ENCODE measurements at places on chromosomes 5 and 9.

DNA sequence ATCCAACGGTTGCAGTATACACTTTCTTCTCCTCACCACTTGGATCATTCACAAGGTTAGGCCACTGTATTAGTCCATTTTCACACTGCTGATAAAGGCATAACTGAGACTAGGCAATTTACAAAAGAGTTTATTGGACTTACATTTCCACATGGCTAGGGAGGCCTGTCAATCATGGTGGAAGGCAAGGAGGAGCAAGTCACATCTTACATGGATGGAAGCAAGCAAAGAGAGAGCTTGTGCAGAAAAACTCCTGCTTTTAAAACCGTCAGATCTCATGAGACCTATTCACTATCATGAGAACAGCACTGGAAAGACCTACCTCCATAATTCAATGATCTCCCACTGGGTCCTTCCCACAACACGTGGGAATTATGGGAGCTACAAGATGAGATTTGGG lies 81.8 kb upstream of the DAP start:
- DNase-seq: no peak

GRCh38 chr9:110777196-110777875 lies 108.7 kb downstream of the MUSK start:
- DNase-seq: no peak

DNA sequence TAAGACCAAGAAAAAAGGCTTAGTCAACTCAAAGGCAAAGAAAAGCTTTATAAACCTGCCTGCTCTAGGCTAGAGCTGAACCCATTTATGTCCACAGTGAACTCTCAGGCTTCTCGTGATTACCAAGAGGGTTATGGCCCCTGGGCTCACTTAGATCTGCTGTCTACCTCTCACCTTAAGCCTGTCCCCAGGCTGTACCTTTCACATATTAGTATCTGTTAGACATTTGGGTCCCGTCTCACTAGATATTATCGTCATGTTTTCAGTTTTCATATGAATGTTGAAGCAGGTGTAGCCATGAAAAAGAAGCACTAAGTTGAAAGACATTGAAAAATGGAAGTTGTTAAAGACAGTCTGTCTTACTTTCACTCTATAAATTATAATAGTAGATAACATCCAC lies 75.2 kb upstream of the COX7C start:
- DNase-seq: no peak

- no peak for DNase-seq
Observed at GRCh38 chr5:52150501-52150900, 637.2 kb upstream of the ITGA1 start.

DNA sequence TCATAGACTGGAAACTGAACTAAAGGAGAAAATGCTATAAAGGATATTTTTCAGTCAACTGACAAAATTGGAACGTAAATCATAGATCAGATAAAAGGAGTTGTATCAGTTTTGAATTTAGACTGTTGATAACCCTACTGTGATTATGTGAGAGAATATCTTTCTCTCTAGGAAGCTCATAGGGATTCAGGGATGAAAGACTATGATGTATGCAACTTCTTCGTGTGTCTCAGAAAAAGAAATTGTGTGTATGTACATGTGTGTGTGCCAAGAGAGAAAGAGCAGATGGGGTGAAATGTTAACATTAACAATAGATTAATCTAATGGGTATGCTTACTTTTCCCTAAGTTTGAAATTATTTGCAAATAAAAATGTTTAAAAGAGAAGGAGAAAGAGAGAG lies 30.7 kb upstream of the C5orf58 start:
- DNase-seq: no peak

DNA sequence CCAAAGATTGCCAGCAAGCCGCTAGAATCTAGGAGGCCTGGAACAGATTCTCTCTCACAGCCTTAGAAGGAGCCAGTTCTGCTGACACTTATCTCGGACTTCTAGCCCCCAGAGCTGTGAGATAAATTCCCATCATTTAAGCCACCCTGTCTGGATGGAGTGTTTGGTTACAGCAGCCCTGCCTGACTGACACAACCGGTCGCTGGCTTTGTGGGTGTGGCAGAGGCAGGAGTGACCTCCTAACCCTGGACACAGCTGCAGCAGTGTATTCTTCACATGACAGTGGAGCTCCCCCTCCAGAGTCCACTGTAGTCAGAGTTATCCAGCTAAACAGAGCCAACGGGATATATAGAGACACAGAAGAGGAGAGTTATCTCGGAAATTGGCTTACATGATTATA lies 21.2 kb upstream of the IL17B start:
- no peak for DNase-seq

- no peak for DNase-seq
Observed at GRCh38 chr5:154861946-154862345, 3.5 kb downstream of the CNOT8 start.

- no peak for DNase-seq
Observed at GRCh38 chr5:170885809-170886208, 24.0 kb downstream of the RANBP17 start.

- no peak for DNase-seq
Observed at GRCh38 chr9:106619211-106619610, 243.8 kb upstream of the ZNF462 start.

DNA sequence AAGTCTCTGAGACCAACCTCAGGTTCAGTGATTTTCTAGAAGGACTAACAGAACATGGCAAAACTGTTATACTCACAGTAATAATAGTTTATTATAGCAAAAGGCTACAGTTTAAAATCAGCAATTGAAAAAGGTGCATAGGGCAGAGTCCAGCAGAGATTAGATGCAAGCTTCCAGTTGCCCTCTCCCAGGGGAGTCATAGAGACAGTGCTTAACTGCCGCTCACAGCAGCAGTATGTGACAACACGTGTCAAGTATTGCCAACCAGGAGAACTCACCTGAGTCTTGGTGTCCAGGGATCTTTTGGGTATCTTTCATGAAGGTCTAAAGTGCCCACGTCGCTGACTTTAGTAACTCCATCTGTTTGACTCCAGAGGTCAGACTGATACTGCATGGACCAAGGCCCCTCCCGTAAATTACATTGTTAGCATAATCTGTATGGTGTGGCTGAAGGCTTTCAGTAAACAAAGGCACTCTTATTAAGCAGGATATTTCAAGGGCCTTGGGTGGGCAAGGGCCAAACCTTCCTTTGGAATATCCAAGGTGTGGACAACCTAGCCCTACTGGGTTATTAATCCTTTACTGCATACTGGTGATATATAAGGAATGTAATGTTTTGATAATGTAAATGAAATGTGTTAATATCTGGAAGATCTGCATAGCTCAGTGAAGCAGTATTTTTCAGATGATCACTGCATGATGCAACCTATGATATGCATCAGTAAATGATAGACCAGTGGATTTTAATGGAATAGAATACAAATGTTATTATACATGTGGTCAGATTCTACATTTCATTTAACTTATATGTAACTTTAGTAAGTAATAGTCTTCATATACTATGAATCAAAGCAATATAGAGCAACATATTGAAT lies 44.0 kb downstream of the RASA1 start:
- no peak for DNase-seq

DNA sequence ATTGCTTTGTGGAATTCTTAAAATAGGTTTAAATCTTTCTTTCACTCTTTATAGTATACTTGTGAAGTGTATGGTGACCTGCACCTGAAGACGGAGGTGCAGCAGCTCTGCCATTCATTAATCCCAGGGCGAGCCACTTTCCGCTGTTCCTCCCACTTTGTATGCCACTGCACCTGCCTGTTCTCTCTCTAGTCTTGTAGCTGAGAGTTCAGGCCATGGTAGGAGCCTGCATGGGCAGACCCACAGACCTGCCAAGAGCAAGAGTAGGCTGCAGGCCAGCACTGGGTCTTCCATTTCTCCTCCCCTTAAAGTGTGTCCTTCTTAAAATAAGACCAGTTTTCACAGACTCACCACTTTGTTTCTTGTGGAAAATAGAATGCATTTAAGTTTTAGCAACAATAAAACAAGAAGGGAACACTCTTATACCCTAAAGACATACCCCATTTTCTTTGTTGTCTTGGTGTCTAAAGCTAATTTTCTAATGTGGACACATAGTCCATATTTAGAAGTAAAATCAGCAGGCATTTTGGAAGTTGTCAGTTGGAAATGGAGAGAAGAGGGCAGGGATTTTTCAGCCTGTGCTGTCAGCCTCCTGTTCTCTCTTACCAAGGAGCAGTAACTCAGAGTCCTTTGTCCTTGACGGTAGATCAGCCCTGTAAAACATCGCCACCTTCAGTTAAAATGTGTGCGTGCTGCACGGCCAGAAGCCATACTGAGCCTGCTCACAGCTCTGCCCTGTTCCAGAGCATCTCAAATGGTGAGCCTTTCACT lies 103.2 kb downstream of the SNCAIP start:
- no peak for DNase-seq

GRCh38 chr9:137575364-137575715 lies 3.4 kb downstream of the DPH7 start:
- no peak for DNase-seq

DNA sequence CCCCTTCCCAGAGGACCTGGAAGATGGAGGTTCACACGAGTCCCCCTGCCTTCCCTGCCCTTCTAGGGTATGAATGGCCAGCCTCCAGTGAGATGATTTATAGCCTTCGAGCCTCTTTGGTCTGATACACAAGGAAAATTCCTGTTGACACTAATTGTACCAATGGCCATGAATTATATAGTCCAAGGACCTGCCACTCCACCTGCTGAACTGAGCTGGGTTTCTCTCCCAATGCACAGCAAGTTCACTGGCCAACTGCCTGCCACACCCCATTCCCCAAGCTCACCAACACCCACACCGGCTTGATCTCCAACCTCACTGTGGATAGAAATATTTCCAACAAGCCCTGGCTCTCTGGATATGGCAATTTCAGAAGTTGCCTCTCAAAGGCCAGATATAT lies 9.3 kb upstream of the ADRA1B start:
- no peak for DNase-seq

DNA sequence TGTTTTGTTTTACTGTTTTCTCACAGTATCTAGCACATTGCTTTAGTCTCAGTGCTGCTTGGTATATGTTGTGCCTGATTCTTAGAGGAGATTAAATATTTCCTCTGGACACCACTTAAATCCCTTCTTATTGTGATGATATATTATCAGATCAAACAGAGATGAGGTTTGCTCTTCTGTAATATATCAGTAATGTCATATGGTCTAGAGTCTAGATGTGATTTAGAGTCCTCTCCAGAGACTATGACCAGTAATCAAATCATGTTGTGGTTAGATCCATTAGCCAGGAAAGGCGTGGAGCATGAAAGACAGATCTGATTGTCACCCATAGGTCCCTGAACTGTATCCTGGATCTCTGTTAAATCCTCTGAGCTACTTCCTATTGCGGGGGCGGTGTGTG lies 24.4 kb downstream of the CAMK4 start:
- DNase-seq: no peak

DNA sequence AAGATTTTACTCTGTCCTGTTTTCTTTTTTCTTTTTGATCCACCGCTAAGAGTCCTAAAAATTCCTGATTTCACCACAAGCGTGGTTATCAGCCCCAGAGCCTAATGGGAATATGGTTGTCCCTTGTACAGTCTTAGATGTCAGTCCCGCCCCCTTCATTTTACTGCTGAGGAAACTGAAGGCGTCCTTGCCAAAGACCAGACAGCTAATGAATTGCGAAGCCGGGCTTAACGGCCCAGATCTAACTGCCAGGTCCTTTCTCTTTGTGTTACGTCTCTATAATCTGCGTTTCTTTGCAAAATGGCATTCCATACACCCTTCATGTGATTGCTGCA lies 497 bp downstream of the NSA2 start:
- no peak for DNase-seq

DNA sequence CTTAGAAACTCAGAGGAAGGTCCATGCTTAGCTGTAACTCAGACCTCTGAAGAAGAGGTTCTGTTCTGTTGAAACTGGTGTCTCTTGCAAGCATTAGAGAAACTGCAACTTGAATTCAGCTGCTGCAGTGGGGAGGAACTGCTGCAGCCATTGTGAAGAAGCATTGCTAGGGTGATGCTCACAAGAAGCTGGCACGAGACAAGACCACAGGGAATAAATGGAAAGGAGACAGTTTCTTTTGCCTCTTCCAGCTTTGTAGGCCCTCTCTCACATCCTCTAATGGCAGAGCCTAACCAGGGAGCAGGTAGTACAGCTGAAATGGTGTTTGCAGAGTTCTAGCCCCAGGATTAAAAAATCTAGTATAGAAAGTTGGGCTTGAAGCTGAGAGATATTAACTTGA lies 148.0 kb upstream of the DMAC1 start:
- DNase-seq: no peak

DNA sequence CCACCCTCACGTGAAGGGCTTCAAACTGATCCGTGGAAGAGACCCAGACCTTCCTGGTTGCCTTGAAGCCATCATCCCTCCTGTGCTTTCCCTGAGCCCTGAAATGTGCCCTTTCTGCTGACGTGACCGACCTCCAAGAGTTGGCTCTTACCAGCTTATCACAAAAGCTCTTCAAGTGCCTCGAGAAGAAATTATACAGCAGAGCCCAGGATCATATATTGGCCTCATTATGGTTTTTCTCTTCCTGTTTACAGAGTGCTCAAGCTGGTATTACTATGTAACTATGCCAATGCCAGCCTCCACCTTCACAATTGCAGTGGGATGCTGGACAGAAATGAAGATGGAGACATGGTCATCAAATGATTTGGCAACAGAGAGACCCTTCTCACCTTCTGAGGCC lies 66.0 kb downstream of the AOPEP start:
- DNase-seq: no peak

DNA sequence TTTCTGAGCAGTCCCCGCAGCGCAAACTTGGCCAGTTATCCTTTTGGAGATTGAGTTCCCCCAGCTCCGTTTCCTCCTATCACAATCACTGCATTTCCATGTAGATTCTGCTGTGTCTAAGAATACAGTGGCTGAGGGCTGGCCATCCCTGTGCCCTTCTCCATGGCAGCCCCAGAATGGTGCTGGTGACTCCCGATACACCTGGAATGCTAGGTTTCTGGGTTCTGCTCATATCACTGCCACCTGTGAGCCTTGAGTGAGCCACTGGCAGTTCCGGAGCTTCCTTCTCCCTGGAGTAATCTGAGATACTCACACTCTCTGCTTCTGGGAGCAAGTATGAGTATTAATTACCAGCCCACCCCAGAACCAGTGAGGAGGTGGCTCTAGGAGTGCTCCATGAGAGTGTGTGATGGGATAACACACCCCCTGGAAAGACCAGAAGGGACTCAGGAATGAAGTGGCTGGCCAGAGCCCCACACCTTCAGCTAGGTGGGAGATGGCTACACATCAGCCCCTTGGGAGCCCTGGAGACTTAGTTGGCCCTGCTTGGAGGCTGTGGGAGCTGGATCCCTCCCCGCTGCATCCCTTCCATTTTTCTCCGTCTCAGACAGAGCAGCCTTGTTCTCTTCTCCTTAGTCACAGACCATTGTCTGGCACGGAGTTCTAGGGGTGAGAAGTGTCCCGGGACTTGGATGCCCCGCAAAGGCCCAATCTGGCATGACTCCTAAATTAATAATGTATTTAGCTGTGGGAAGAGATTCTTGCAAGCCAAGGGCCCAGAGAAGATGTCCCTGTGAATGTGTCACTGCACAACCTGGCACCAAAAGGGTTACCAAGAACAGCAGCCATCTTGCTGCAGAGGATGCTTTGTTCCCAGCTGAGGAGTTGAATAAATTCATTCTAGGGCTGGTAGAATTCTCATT lies 4.9 kb downstream of the PCDHGC5 start:
- DNase-seq: no peak

- DNase-seq: peak; percentile 4
Observed at GRCh38 chr9:21741151-21741550, 61.3 kb upstream of the MTAP start.

All from right renal pelvis (tissue), 4 donors.